Glutamatergic neuron (in vitro differentiated cells): ENCODE measurements at places on chromosomes 3 and 15. TPM values are rescaled to one million over a fixed set of nuclear protein-coding genes. Genes with fewer than 3 reads are reported as not detected.

- peaks cover 20% of the 10 kb centered on the region for H3K4me1 ChIP-seq
- H3K27ac ChIP-seq: no peak overlapping the region
- no peaks in the 10 kb centered on the region for H3K27me3 ChIP-seq
Measured at GRCh38 chr15:60999771-61000170, 229.3 kb downstream of the RORA start.

DNA sequence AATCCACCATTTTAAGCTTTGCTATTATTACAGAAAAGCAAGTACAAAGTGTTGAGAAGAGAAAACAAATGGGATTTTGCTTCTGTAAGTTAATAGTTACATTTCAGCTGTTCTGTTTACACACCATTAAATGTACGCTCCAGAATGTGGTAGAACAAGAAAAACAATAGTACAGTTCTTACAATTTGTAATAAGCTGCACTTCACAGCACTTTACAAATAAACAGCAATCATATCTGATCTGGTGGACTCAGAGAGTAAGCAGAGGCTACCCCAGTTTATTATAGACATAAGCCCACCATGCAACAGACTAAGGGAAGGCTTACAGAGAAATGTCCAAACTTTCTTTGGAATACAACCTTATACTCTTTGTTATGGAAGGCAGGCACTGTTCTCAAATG is 126.4 kb downstream of the OXSM start:
- no peak overlapping the region for H3K4me3 ChIP-seq
- no peaks in the 10 kb centered on the region for H3K27me3 ChIP-seq
- H3K27ac ChIP-seq: no peak overlapping the region
- no peaks in the 10 kb centered on the region for H3K36me3 ChIP-seq
- no peak for DNase-seq

GRCh38 chr3:21718161-21718765 is 32.7 kb downstream of the ZNF385D start:
- H3K4me3 ChIP-seq: no peak overlapping the region
- peaks cover 2% of the 10 kb centered on the region for H3K27me3 ChIP-seq
- H3K4me1 ChIP-seq: peaks cover 2% of the 10 kb centered on the region

GRCh38 chr3:32414522-32415202 is 23.0 kb downstream of the CMTM7 start:
- H3K4me1 ChIP-seq: peaks cover 47% of the 10 kb centered on the region
- peak overlapping the region; percentile 86 for H3K27ac ChIP-seq
- no peak for DNase-seq

DNA sequence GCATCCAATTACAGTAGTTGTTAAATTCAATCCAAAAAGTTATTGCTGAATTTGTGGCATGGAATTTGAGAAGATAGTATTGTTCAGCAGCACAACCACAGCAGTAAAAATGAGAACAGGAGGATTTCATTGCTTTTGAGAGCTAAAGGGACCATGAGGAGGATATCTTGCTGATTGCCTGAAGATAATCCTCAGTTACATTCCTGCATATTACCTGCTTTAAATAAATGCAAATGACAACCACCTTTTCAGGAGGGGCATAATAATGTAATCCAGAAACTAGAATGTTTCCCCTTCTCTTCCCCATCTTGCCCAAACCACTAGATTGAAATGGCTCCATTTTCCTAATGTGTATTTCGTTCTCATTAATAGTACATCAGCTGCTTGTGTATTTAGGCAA is 35.2 kb upstream of the SLC2A2 start:
- H3K27ac ChIP-seq: no peak overlapping the region
- no peaks in the 10 kb centered on the region for H3K4me1 ChIP-seq
- no peaks in the 10 kb centered on the region for H3K27me3 ChIP-seq
- H3K4me3 ChIP-seq: no peak overlapping the region

DNA sequence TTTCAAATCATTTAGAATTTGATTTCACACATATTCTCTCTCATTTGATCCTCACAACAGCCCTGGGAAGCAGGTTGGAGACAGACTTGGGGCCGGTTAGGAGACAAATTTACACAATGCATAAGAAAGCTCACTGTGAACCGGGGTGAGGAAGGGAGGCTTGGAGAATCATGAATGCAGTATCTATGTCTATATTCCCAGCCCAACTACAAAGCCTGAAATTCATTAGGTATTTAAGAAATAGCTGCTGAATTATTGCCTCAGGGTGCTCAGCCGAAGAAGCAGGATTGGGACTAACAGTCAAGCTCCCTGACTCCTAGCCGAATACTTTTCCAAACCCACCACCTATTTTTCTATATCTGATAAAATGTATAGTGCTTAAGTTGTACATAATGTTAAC is 8.4 kb upstream of the GOLGA6C start:
- DNase-seq: no peak
- H3K36me3 ChIP-seq: no peaks in the 10 kb centered on the region
- no peaks in the 10 kb centered on the region for H3K27me3 ChIP-seq
- H3K27ac ChIP-seq: no peak overlapping the region

DNA sequence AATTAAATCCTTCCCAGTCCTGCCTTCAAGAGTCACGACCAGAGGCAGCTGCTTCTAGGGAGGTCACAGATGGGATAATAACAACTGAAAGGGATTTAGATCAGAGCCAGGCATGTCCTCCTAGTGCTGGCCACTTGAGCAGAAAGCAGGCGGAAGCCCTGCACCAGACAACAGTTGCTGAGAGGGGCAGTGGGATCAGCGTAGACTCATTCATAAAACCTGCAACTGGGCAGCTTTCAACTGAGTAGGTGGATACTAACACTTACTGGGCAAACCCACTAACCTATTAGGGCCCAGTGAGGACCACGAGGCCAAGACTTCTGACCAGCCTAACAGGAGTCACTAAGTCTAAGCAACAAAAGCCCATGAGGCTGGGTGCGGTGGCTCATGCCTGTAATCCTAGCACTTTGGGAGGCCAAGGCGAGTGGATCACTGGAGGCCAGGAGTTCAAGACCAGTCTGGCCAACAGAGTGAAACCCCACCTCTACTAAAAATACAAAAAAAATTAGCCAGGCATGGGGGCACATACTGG is 67.0 kb downstream of the DAPK2 start:
- no peak overlapping the region for H3K4me3 ChIP-seq
- peaks cover 25% of the 10 kb centered on the region for H3K4me1 ChIP-seq
- DNase-seq: no peak
- H3K27ac ChIP-seq: no peak overlapping the region
- H3K36me3 ChIP-seq: no peaks in the 10 kb centered on the region

GRCh38 chr15:101206176-101206591 is 45.7 kb downstream of the CHSY1 start:
- H3K36me3 ChIP-seq: no peaks in the 10 kb centered on the region
- H3K27ac ChIP-seq: no peak overlapping the region
- H3K27me3 ChIP-seq: peaks cover 2% of the 10 kb centered on the region
- peaks cover 19% of the 10 kb centered on the region for H3K4me1 ChIP-seq
- DNase-seq: no peak
- no peak overlapping the region for H3K4me3 ChIP-seq

GRCh38 chr3:4376499-4376898 is 73.3 kb downstream of the SETMAR start:
- H3K27ac ChIP-seq: no peak overlapping the region
- no peaks in the 10 kb centered on the region for H3K4me1 ChIP-seq
- H3K27me3 ChIP-seq: peaks cover 2% of the 10 kb centered on the region
- H3K4me3 ChIP-seq: no peak overlapping the region

DNA sequence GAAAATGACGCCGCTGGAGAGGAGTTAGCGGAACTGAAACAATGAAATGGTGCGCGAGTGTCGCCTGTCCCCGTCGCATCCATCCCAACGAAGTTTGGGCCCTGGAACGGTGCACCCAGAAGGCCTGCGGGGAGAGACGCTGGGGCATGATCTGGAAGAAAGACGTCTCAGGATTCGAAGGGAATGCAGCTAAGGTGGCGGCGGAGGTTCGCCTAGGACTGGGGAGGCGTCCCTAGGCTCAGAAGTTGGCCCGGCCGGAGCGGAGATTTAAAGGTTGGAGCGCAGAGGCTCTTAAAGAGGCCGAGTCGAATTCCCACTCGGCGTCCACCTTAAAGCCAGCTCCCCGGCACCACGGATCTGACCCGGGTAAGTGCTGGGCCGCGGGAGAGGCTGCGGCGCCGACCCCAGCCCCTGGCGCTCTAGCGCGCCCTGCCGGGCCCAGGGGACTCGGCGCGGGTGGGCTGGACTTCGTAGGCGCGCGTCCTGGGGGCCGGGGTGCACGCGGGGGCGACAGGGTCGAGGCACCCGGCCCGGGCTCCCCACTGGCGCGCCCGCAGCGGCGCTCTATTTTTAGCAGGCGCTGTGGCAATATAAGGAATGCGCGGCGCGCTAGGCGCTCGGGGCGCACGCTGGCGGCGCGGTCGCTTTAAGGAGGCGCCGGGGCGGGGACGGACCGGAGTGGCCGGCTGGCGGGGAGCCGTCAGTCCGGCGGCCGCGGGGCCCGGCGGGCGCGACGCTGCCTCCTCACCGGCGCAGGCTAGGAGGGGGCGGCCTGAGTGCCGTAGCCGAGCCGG is at the start of gene MRAS:
Gene MRAS, plus strand, starts transcription at position 620 of the 794 bp plus-strand sequence. CDS start 24,305 bp downstream, outside the sequence.
- peaks cover 15% of the 10 kb centered on the region for H3K27me3 ChIP-seq
- peak within 1 kb of the TSS; percentile 93 for H3K4me3 ChIP-seq
- peaks cover 3% of the 10 kb centered on the region for H3K4me1 ChIP-seq
- H3K27ac ChIP-seq: peak within 1 kb of the TSS; percentile 91
- peak; percentile 78 for DNase-seq

DNA sequence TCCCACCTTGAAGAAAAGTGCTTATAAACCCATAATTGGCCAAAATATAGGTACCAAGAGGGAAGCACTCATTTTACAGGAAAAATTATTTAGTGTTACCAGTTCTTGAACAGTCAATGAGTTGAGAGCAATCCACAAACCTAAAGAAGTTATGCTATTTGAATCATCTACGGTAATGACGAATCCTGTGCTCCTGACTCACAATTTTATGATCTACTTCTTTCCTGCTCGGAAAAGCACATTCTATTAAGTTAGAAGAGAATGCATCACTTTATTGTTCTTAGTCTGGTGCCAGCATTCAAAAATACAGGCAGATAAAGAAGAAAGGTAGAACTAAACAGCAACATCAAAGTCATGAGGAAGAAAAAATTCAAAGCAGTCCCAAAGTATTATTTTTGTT is 33.2 kb downstream of the CHRM5 start:
- no peak overlapping the region for H3K27ac ChIP-seq
- H3K4me1 ChIP-seq: no peaks in the 10 kb centered on the region
- no peak overlapping the region for H3K4me3 ChIP-seq
- H3K36me3 ChIP-seq: no peaks in the 10 kb centered on the region

- H3K4me3 ChIP-seq: no peak overlapping the region
- no peaks in the 10 kb centered on the region for H3K36me3 ChIP-seq
- H3K27me3 ChIP-seq: no peaks in the 10 kb centered on the region
- DNase-seq: no peak
Measured at GRCh38 chr3:154758109-154758868, 321.8 kb upstream of the MME start.

DNA sequence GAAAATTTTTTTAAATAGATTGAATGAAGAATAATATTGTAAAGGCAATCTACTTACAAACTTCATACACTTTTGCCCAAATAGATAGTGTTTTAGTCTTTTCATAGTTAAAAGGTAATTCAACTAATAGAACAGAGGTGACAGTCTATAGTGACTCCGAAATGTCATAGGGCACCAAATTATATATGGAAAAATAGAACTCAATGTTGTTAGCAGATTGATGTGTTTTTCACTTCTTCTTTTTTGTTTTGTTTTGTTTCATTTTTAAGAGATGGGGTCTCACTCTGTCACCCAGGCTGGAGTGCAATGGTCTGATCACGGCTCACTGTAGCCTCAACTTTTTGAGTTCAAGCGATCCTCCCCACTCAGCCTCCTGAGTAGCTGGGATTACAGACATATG is 721 bp downstream of the CSTA start:
- H3K27me3 ChIP-seq: no peaks in the 10 kb centered on the region
- no peak overlapping the region for H3K27ac ChIP-seq
- H3K4me1 ChIP-seq: no peaks in the 10 kb centered on the region
- no peak for DNase-seq

DNA sequence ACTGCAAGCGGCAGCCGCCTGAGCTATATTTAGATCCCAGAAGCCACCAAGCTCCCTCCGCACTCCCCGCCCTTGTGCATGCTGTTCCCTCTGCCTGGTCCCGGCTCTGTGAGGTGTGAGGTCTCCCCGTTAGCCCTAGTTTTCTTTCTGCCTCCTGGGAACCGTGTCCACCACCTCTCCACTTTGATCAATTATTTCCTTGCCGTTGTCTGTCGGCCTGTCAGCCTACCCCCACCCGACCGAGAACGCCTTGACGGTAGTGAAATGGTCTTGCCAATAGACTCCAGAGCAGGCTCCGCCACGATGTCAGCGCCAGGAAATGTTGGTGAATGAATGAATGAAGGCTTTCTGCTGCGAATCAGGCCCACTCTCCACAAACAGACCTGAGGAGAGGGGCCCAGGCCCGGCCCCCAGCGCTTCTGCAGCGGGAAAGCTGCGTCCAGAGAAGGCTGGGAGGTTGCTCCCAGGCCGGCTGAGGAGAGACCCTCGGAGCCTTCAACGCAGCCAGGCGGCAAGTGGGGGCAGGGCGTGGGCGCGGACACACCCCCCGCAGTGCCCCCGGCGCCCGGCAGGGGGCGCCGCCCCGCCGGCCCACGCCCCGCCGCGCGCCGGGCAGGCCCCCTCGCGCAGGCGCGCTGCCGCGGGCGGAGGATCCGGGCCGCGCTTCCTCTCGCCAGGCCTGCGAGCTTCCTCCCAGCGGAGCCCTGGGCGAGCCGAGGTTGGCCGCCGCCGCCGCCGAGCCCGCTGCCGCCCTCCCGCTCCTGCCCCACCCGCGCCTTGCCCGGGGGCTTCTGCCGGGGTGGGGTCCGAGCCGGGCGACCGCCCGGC is at the start of gene CSK:
Gene CSK, plus strand, starts transcription at position 650 of the 828 bp plus-strand sequence. CDS start 16,218 bp downstream, outside the sequence.
- peaks cover 7% of the 10 kb centered on the region for H3K27me3 ChIP-seq
- H3K4me1 ChIP-seq: peaks cover 27% of the 10 kb centered on the region
- H3K36me3 ChIP-seq: no peaks in the 10 kb centered on the region

GRCh38 chr15:94451466-94451865 is 220.1 kb downstream of the MCTP2 start:
- H3K27me3 ChIP-seq: no peaks in the 10 kb centered on the region
- no peak for DNase-seq
- H3K4me3 ChIP-seq: no peak overlapping the region
- no peaks in the 10 kb centered on the region for H3K36me3 ChIP-seq

- no peaks in the 10 kb centered on the region for H3K4me1 ChIP-seq
- H3K27ac ChIP-seq: no peak overlapping the region
- H3K36me3 ChIP-seq: no peaks in the 10 kb centered on the region
- DNase-seq: no peak
- H3K27me3 ChIP-seq: no peaks in the 10 kb centered on the region
- H3K4me3 ChIP-seq: no peak overlapping the region
Measured at GRCh38 chr3:159265705-159266104, 463.9 kb downstream of the MFSD1 start.

- H3K4me1 ChIP-seq: no peaks in the 10 kb centered on the region
- no peak for DNase-seq
- H3K4me3 ChIP-seq: no peak overlapping the region
- H3K36me3 ChIP-seq: no peaks in the 10 kb centered on the region
Measured at GRCh38 chr3:138845181-138845601, 10.5 kb upstream of the PIK3CB start.

Gene ACKR4
- total RNA-seq: 0.22 TPM

Gene SAMMSON
- not detected for total RNA-seq

Gene SKOR1
- total RNA-seq: 4.0 TPM

Gene SLC22A13
- 1.5 TPM for total RNA-seq

Gene NMB
- total RNA-seq: 6.9 TPM

Gene FGF12
- 33.1 TPM for total RNA-seq

Gene RBP2
- total RNA-seq: not detected

Gene LRRC2
- total RNA-seq: not detected

Gene ETV5
- 16.9 TPM for total RNA-seq

Gene NTRK3
- total RNA-seq: 9.5 TPM

Gene FILIP1L
- 4.3 TPM for total RNA-seq
